Large intestine (tissue), 12 donors: ENCODE measurements at places on chromosomes 2 and 18. TPM values are rescaled to one million over a fixed set of nuclear protein-coding genes. Genes with fewer than 3 reads are reported as not detected.

The CYP1B1 gene
- 3.0 TPM for polyA plus RNA-seq

The MDH1B gene
- polyA plus RNA-seq, result 0.69 TPM

The SERPINB4 gene
- polyA plus RNA-seq, result not detected

The SCYGR4 gene
- 0.03 TPM for polyA plus RNA-seq

The EGR4 gene
- 0.04 TPM for polyA plus RNA-seq

The ZNF519 gene
- polyA plus RNA-seq, result 7.2 TPM

The STPG4 gene
- polyA plus RNA-seq, result 0.18 TPM

The OTOS gene
- polyA plus RNA-seq, result not detected

The ECEL1 gene
- 1.1 TPM for polyA plus RNA-seq

The TRPM8 gene
- polyA plus RNA-seq, result 0.15 TPM
